GM13977 (cell line): ENCODE measurements at places on chromosomes 2 and 18.

GRCh38 chr2:200367155-200367554 is 60.7 kb downstream of the SPATS2L start:
- DNase-seq = no peak

GRCh38 chr18:33157893-33158292 is 282.6 kb downstream of the CCDC178 start:
- no peak for DNase-seq

GRCh38 chr2:115083225-115083624 is 640.8 kb downstream of the DPP10 start:
- no peak for DNase-seq

GRCh38 chr18:24918257-24918656 is 433.7 kb downstream of the ZNF521 start:
- DNase-seq = no peak

GRCh38 chr18:74288730-74289129 is 3.0 kb downstream of the CYB5A start:
- DNase-seq = no peak

- no peak for DNase-seq
These were observed 26.0 kb downstream of the SH3YL1 start for GRCh38 chr2:237878-238277.

GRCh38 chr2:209381091-209381490 is 42.8 kb upstream of the MAP2 start:
- no peak for DNase-seq

- DNase-seq = peak; percentile 17
These were observed 90.2 kb downstream of the FAM161A start for GRCh38 chr2:61763605-61764034.

GRCh38 chr2:239601880-239602279 is 201.1 kb upstream of the HDAC4 start:
- no peak for DNase-seq

DNA sequence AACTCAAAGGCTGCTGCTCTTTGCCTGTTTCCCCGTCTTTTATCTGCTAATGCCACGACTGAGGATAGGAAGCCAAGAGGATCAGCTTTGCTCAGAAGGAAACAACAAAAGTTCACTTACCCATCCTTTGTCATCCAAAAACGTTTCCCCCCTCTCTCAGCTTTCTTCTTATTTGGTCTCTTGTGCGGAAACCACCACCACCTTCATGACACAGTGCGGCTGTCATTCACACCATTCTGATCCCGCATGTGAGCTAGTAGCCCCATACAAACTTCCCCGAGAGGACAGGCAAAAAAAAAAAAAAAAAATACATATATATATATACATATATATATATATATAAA is 656 bp downstream of the LRRTM4 start:
- DNase-seq = no peak

- DNase-seq = peak; percentile 67
These were observed 137.1 kb downstream of the ZEB2 start for GRCh38 chr2:144382849-144383248.

DNA sequence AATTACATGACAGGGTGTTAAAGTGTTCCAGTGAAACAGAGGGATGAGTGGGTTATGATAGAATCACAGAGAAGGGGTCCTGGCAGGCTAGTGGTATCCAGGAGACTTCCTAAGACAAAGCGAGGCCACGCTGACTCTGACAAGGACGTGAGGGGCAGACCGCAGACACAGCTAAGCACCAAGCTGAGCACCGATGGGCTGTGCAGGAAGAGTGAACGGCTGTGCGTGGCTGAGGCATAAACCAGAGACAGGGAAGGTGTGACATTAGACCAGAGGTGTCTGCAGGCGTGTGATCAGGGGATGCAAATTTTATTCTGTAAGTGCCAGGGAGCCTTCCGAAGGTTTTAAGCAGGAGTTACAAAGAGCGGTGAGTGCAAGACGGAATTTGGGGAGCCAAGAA is 69.9 kb downstream of the PRELID3A start:
- no peak for DNase-seq

GRCh38 chr18:24395049-24395795 is 2.4 kb downstream of the OSBPL1A start:
- no peak for DNase-seq

DNA sequence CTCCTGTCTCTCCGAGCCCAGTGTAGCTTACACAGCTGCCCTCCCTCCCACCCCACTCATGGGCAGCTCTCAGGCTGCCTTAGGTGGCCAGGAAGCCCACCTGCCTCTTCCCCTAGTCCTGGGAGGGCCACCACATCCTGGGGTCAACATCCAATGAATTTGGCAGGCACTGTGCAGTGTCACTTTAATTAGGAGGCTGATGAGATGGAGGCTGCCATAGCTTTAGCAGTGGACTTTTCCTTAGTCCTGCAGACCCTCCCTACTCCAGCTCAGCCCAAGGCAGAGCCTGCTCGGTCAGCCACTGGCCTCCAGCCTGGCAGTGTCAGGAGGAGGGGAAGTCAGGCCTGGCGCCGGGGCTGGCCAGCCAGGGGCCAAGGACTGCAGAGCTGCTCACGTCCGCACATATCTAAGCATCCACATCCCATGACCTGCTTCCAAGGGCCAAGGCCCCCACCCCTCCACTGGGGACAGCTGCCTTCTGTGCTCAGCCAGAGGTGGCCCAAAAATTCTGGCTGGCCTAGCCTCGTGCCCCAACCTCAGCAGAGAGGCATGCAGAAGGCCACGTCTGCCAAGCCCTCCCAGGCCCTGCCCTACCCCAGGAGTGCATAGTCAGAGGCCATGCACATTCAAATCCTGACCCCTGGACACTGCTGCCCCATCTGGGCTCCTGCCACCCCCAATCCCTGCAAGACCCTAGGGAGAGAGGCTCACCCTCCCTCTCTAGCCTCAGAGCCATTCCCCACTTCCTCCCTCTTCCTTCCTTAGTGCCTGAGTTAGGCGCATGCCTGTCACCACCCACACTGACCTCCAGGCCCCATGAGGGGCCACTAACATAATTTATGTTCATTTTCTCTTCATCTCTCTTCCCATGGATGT is 33.1 kb downstream of the ADRA2B start:
- DNase-seq = no peak

DNA sequence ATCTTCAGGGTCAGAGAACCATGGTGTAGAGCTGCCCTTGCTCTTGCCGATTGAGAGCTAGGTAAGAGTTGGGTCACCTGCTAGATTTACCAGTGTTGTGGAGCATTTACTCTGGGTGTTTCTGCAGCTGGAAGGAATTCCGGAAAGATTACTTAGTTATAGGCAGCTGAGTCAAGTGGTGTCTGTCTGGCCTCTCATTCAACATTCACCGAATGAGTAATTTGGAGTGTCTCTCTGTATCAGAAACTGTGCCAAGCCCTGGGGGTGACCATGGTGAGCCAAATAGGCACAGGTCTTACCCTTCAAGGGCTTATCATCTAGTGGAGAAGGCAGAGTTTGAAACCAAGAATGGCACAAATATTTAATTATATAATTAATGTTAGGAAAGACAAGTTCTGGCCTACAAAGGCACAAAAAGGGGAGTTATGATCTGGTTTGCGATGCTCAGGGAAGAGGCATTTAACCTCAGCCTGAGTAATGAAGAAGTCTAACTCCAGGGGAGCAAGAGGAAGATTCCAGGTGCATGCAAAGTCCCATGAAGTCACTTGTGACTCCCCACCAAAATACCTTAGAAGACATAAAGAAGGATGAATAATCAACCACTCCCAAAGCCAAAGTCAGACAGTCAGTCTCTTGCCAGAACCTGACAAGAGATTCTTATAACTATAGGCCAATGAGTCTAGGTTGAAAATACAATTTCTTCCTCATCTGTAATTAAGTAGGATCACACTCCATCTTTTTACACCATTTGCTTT is 12.5 kb downstream of the SETBP1 start:
- DNase-seq = no peak

DNA sequence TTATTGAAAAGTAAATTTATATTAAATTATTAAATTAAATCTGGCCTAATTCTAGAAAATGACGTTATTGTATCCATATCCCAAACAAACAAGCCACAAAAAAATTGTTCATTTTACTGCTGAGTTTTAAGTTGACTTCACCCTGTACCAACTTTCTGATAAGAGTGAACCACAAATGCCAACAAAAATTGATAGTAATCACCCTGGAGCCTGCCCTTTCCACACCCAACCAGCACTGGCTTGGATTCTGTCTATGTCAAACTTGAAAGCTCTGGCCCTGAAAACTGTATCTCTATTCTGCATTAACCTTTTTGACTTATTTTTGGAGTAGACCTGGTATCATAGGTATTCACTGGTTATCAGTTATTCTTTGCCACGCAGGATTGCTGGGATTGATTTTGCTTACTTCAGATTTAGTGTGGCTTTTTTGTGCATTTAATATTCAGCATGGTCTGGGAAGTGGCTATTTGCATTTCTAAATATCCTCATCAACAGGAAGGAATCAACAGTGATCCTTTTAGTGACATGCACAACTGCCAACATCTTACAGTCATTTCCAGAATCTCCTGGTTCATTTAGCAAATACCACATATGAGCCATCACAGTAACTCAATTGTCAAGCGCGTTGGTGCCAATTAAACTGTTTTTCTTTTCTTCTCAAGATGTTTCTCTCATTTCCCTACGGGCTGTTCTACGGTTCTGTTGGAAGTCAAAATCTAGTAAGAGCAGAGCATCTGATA is 11.4 kb upstream of the SRBD1 start:
- no peak for DNase-seq

DNA sequence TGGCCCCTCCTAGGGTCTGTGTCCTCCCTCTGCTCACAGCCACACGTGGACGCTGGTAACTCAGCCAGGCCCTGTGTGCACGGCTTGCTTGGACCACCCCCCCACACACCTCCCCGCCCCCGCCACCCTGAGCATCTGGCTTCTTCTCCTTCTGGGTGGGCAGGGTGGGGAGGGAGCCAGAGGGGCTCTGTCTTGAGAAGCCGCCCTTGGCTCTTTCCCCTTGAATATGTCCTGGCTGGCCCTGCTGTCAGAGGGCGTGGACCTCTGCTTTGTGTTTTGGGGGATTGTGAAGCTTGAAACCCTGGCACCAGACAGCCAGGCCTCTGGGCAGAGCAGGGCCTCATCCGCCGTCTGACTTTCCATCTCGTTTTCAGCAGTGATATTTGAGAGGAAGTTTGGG is 72.1 kb downstream of the GLI2 start:
- no peak for DNase-seq

DNA sequence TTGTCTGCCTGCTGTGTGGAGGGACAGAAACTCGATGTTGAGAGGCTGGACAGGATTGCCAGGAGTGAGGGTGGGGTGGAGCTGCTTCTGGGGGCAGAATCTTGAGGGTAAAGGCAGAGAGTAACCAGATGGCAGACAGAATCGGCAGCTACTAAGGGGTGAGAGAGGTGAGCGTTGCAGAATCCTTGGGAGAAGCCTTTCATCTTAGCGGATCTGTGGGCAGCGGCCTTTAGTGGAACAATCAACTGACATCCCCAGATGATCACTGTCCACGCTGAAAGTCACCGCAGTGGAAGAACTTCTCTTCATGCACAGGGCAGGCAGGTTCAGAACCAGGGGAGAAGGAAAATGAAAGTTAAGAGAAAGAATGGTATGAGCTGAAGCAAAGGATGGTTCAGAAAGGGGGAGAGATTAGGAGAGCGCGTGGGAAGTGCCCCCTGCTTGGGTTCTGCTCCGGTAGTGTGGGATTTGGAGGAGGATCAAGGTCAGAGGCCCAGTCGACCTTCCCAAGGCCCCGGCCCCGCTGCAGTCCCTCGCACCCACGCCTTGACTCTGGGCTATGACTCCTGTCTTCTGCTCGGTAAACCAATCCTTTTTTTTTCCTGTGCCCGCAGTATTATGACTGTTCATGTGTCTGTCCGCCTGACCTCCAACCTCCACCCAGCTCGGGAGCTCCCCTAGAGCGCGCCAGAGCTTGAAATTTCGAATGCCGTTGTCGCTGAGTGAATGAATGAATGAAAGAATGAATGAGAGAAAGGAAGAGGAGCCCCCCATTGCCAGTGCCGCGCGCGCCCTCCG is 584 bp downstream of the BOLA3 start:
- peak; percentile 49 for DNase-seq

DNA sequence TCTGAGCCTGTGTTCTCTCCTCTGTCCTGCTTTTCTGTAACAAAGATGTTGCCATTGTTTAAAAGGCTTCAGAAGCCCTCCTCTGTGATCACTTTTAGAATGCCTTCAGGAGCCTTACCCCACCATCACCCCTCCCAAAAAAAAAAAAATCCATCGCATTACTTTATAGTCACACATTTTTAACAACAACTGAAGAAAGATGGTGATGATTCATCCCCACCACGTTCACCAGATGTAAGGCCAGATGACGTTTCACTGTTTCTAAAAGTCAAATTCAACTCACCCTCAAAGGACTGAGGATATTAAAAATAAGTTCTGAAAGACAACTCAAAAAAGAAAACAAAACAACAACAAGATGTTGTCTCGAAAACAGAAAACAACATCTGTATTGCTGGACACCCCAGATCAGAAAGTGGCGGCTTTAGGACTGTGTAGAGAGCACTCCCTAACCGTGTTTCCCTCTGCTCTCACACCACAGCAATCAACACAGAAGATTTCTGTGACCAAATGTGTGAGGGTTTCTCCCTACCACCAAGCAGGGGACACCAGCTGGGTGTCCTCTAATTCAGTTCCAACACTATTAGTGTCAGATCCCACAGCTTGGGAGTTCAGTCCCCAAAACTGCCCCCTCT is 61.9 kb upstream of the CREB1 start:
- DNase-seq = peak; percentile 33

DNA sequence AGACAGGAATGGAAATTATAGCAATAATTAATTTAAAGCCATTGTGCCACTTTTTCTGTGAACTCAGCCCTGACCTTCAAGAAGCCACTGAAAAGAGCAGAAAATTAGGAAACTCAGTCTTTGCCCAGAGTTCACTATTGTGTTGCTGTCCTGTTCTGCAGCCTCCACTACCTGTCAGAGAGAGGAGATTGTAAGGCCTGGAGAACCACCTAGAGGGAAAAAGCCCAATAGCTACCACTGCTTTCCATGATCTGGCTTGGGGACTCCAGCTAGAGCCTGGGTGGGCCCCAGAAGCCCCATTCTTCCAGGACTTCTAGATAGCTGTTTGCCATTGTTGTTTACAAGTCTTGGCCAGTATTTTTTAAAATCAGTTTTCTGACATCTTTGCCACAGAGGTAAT is 176.1 kb upstream of the KLF7 start:
- DNase-seq = no peak

- no peak for DNase-seq
These were observed 14.4 kb downstream of the NLRC4 start for GRCh38 chr2:32250290-32250689.

DNA sequence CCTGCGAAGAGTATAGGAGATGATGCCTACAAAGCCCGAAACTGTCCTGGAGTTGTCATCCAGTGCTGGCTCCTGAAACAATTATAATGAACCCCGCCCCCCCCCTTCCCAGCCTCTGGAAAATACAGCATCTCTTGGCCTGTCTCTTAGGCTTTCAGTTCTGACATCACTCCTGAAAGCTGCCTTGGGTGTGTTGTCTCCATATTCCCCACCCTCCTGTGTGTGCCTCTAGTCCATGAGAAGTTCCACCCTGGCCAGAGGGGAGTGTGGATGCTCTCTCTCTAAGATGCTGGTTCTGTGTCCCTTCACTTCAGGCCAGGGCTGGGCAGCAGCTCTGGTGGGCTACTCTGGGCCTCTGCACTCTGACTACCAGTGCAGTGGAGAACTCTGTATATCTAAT is 58.9 kb upstream of the TGFA start:
- no peak for DNase-seq
